ENCODE measurements at places on chromosomes 5 and 9. TPM values are rescaled to one million over a fixed set of nuclear protein-coding genes. Genes with fewer than 3 reads are reported as not detected.

Gene COL23A1
- total RNA-seq, result not detected

Gene ORM2
- not detected for total RNA-seq

Gene SPEF2
- total RNA-seq, result 10.0 TPM

Gene CNTNAP3B
- not detected for total RNA-seq

Gene NME5
- not detected for total RNA-seq

Gene CAVIN4
- 0.23 TPM for total RNA-seq

Gene ORM1
- not detected for total RNA-seq

Gene TAF1L
- total RNA-seq, result not detected

Gene ZNF462
- total RNA-seq, result 0.09 TPM

GRCh38 chr5:132299917-132300316, 5.7 kb downstream of the SLC22A4 start:
- H3K4me1 ChIP-seq, result peaks cover 20% of the 10 kb centered on the region
- H3K4me3 ChIP-seq, result no peak overlapping the region
- DNase-seq, result no peak
- H3K36me3 ChIP-seq, result peaks cover 4% of the 10 kb centered on the region
- no peaks in the 10 kb centered on the region for H3K27me3 ChIP-seq
- H3K27ac ChIP-seq, result no peak overlapping the region

GRCh38 chr9:135500071-135500524, 384 bp upstream of the MRPS2 start:
- H3K36me3 ChIP-seq, result peaks cover 35% of the 10 kb centered on the region
- DNase-seq, result no peak
- H3K27me3 ChIP-seq, result peaks cover 7% of the 10 kb centered on the region
- H3K4me3 ChIP-seq, result peak overlapping the region; percentile 90
- H3K27ac ChIP-seq, result no peak overlapping the region

DNA sequence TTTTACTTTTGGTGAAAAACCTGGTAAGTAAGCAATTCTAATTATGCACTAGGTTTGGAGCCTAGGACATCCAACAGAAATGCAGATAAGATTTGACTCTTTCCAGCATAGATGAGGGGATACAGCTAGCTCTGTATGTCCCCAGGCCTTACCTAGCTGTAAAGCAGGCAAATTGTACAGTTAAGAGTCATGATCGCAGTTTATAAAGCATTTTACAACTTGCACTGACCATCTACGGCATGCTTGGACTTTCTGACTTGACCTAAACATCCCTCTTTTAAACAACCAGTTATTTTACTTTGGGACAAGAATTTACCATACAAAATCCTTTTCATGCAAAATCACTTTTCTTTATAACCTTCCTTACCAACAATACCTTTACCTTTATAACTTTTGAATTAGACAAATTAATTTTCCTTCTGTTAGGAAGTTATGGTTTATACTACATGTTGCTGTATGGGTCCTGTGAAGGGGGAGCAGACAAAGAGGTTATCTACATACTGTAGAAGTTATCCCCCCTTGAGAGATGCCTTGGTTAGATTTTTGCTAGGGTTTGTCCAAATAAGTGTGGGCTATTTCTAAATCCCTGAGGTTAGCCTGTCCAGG, 36.8 kb downstream of the FGD3 start:
- H3K36me3 ChIP-seq, result peaks cover 95% of the 10 kb centered on the region
- H3K27me3 ChIP-seq, result no peaks in the 10 kb centered on the region
- peaks cover 52% of the 10 kb centered on the region for H3K4me1 ChIP-seq
- DNase-seq, result peak; percentile 8
- H3K4me3 ChIP-seq, result no peak overlapping the region

- no peak overlapping the region for H3K27ac ChIP-seq
- H3K36me3 ChIP-seq, result peaks cover under 1% of the 10 kb centered on the region
- DNase-seq, result no peak
- H3K4me1 ChIP-seq, result peaks cover 2% of the 10 kb centered on the region
- H3K4me3 ChIP-seq, result no peak overlapping the region
Measured at GRCh38 chr5:108797396-108797795, 49.7 kb downstream of the FER start.

GRCh38 chr5:153964191-153964879, 74.4 kb downstream of the FAM114A2 start:
- no peak overlapping the region for H3K4me3 ChIP-seq
- peaks cover 6% of the 10 kb centered on the region for H3K4me1 ChIP-seq
- H3K27ac ChIP-seq, result no peak overlapping the region

GRCh38 chr5:65762234-65762633, 40.2 kb downstream of the NLN start:
- DNase-seq, result no peak
- no peak overlapping the region for H3K4me3 ChIP-seq
- H3K36me3 ChIP-seq, result peaks cover 29% of the 10 kb centered on the region
- H3K27me3 ChIP-seq, result no peaks in the 10 kb centered on the region
- no peak overlapping the region for H3K27ac ChIP-seq

DNA sequence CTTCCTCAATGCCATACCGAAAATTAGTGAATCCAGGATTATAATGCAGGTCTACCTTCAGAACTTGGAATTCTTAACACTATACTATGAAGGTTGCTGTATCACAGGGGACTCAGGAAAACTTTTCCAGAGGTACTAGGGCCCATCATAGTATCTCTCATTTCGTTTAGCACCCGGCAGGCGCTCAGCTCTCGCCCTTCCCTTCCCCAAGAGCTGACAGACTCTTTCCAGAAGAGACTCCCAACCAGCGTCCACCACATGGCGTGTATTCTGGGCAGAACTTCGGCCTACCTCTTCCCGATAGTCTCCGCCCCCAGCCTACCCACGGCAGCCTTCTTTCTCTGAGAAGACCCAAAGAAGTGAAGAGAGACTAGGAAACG, 271 bp downstream of the NOL8 start:
- H3K27me3 ChIP-seq, result no peaks in the 10 kb centered on the region
- H3K4me3 ChIP-seq, result peak overlapping the region; percentile 92
- no peak for DNase-seq
- peak overlapping the region; percentile 95 for H3K27ac ChIP-seq

DNA sequence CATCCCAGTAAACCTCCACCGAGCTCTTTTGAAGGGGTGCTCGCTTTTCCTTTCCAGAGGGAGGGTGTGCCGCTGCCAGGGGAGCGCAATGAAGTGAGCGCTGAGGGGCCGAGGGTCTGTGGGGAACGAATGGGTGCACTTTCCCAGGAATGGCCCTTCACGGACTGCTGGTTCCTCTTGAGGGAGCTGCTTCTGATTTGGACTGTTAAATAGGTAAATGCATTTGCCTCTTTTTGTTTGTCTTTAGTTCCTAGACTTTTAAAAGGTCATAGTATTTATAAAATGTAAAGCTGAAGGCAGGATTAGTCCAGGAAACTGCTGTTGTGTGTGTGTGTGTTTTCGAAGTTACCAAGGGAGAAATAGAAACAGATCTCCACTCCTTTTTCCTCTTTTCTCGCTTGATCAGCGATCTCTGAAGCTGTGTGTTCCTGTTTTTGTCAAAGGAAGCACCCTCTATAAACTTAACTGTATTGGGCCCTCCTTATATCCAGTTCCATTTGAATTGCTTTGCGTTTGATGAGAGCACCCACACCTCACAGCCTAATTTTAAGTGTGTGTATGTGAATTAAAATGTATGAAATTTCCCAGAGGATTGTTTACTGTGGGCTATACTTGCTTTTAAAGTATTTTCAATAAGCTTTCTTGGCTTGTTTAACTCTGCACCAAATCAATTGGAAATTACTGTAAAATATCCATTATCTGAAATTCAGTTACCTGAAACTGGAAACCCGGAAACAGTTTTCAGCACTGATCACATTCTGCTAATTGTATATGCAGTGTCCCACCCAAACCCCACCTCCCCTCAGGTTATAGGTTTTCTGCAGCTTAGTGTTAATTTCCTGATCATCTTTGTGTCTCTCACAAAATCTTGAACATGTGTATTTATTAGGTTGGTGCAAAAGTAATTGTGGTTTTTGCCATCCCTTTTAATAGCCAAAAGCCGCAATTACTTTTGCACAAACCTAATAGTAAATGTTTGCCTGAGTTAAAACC, 966 bp downstream of the SNX2 start:
- peaks cover 6% of the 10 kb centered on the region for H3K27me3 ChIP-seq
- H3K36me3 ChIP-seq, result peaks cover 7% of the 10 kb centered on the region
- H3K4me3 ChIP-seq, result peak overlapping the region; percentile 91

DNA sequence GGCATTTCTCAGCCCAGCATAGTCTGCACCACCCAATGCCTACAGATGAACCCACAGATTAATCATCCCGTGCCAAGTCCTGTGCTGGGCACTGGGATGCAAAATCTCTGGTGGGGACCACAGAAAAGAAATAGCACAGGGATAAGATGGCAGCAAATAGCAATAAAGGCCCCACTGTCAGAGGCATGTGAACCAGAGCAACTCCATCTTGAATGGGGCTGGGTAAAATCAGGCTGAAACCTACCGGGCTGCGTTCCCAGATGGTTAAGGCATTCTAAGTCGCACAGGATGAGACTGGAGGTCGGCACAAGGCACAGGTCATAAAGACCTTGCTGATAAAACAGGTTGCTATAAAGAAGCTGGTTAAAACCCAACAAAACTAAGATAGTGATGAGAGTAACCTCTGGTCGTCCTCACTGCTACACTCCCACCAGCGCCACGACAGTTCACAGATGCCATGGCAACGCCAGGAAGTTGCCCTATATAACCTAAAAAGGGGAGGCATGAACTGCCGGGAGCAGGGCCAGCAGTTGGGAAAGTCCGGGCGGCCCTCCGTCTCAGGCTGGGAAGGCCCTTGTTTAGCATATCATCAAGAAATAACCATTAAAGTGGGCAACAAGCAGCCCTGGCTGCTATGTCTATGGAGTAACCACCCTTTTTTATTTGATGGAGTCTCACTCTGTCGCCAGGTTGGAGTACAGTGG, 65.2 kb downstream of the C9orf50 start:
- no peak overlapping the region for H3K4me3 ChIP-seq
- peaks cover 22% of the 10 kb centered on the region for H3K27me3 ChIP-seq
- H3K36me3 ChIP-seq, result no peaks in the 10 kb centered on the region

- no peak overlapping the region for H3K4me3 ChIP-seq
- H3K4me1 ChIP-seq, result peaks cover 18% of the 10 kb centered on the region
- no peaks in the 10 kb centered on the region for H3K36me3 ChIP-seq
- no peak for DNase-seq
Measured at GRCh38 chr9:76521244-76521681, 62.3 kb downstream of the GCNT1 start.

GRCh38 chr9:4985386-4986266, 554 bp downstream of the JAK2 start:
- DNase-seq, result peak; percentile 28
- peaks cover 37% of the 10 kb centered on the region for H3K4me1 ChIP-seq
- no peaks in the 10 kb centered on the region for H3K27me3 ChIP-seq
- no peak overlapping the region for H3K4me3 ChIP-seq

DNA sequence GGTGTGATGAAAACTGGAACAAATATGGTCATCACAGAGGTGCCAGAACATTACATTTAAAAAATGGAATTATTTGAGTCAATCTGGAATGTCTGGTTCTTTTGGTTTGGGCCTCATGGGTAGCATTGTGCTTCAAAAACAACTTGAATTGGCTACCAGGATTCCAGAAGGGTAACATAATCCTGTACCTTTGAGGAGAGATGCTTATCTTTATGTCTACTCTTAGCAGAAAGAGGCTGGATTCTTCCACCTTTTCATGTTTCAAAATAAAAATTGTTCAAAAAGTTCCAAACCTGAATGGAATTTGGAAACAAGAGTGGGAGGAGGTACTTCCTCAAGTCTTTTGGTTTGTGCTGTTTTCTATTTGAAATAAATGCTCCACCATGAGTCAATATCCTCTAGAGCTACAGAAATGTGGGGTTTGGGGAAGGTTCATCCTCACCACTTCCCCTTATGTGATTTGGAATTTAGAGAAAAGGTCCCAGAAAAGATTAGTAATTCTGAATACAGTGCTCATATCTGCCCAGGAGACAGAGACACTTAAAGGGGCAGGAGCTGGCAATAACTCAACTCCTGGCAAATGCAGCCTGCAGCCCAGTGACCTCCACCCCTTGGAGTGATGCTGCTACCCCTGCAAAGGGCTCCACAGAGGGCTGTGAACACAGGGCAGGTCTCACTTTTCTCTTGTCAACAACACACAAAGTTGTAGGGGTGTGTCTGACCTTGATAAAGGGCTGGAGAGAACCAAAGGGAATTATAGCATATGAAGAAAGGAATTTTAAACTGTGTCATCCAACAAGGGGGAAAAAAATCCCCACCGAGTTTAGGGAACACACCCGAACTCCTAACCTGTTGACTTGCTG, 272.8 kb downstream of the CWC27 start:
- no peak overlapping the region for H3K27ac ChIP-seq
- no peak for DNase-seq
- H3K36me3 ChIP-seq, result no peaks in the 10 kb centered on the region
- H3K4me3 ChIP-seq, result no peak overlapping the region
- H3K4me1 ChIP-seq, result peaks cover 28% of the 10 kb centered on the region
- no peaks in the 10 kb centered on the region for H3K27me3 ChIP-seq

DNA sequence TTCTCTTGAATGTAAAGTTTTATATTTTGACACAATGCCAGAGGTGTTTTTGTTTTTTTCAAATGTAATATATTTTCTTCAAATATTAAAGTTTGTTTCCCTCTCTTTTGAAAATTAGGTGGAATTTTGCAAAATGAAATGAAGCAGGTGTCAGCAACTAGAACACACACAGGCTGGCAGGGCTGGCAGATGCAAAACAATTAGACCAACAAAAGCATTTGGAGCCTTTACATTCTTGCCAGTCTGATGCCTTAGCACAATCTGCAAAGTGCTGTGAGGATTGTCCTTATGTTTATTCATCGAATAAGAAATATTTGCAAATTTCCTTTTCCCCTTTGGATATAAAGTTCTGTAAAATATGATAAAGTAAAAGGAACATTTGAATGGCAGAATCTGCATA, 1063.9 kb downstream of the CDH9 start:
- no peaks in the 10 kb centered on the region for H3K36me3 ChIP-seq
- DNase-seq, result no peak
- no peaks in the 10 kb centered on the region for H3K4me1 ChIP-seq

DNA sequence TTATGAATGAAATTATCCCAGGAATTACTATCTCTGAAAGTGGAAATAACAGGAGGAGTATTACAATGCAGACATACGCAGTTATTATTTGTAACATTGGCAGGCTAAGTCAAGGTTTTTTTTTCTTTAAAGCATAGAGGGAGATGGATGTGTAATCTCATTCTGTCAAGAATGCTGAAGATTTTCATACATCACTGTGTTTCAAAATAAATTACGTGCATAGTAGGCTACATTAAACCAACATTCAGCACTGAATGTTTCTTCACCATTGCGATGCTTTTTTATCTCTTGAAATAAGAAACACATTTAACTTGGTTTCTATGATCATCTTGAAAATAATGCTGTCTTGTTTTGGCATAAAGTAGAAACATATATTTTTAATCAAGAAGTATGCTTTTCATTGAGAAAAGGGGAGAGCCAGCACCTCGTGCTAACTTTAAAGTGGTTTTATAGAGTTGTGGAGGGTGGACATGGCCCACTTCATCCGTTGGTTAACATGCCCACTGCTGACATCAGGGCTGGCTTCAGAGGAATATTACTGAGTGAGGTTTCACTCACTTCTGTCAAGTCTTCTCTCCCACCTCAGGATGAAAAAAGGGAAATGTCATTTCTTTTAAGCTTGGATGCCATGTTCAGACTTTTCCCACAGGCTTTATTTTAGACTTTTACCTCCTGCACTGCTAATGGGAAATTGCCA, 203.6 kb upstream of the MEF2C start:
- DNase-seq, result no peak
- no peak overlapping the region for H3K4me3 ChIP-seq
- no peaks in the 10 kb centered on the region for H3K36me3 ChIP-seq
- no peaks in the 10 kb centered on the region for H3K4me1 ChIP-seq
- H3K27ac ChIP-seq, result no peak overlapping the region

- no peak overlapping the region for H3K27ac ChIP-seq
- DNase-seq, result no peak
- H3K36me3 ChIP-seq, result peaks cover 5% of the 10 kb centered on the region
- peaks cover 16% of the 10 kb centered on the region for H3K4me1 ChIP-seq
Measured at GRCh38 chr9:14314929-14315874, 1.3 kb upstream of the NFIB start.

- H3K27me3 ChIP-seq, result peaks cover 2% of the 10 kb centered on the region
- no peak overlapping the region for H3K27ac ChIP-seq
- DNase-seq, result no peak
- no peaks in the 10 kb centered on the region for H3K36me3 ChIP-seq
Measured at GRCh38 chr5:61734001-61734400, 401.9 kb downstream of the ZSWIM6 start.
